Astrocyte (in vitro differentiated cells and primary cell): ENCODE measurements at places on chromosomes 1 and 21.

DNA sequence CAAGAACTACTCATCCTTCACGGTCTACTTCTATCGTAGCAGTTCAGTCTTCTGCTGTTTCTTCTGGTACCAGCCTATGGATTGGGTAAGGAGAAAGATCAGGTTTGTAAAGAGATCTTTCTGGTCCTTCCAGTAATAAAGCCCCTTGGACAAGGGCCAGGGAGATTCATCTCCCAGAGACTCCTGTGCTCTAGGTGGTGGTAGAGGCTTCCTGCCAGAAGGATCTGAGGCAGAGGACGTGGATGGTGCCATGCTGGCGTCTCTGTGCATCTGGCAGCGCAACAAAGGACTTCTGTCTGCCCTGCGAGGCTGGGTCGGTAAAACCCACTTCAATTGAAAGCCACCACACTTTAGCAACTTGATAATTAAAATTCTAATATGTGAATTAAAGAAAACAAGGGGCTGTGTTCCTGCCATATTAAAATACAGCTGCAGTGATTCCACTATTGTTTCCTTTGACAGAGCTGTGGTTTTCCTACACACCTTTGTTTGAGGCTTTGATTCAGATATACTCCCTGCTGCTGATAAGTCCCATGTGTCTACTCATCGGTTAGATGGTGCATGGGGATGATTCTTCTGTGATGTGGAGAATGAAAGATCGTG, 73.6 kb downstream of the ROR1 start:
- no peak for DNase-seq

DNA sequence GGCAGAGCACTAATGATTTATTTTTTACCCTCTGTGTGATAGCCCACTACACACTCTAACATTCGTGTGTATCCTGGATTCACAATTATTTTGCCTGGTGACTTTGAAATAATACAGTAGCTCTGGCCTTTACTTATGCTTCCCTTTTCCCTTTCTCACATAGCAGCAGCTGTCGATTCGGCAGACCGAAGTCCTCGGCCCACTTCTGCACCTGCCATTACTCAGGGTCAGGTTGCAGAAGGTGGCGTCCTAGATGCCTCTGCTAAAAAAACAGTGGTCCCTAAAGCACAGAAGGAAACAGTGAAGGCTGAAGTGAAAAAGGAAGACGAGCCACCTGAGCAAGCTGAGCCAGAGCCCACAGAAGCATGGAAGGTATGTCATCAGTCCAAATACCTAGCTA, 70.8 kb downstream of the TMEM200B start:
- no peak for DNase-seq

GRCh38 chr1:243474136-243474881, 218.5 kb downstream of the SDCCAG8 start:
- no peak for DNase-seq

- no peak for DNase-seq
These were observed 218.7 kb downstream of the TM2D1 start for GRCh38 chr1:61506236-61506635.

DNA sequence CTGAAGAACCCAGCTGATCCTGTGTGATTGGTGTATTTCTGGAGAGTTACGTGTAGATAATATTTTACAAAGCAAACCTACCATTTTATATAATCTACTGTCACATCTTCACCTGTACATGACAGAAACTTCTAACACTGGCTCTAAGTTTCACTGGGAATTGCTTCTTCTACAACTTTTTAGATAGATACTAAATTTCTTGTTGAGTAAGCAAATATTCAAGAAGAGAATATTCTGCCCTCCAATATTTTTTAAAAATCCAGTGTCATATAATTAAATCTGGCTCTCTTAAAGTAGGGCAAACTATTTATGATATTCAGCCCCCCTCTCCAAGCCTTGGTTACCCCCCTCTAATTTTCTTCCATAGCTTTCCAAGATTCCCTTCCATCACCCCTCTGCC, 50.1 kb downstream of the MROH9 start:
- no peak for DNase-seq

DNA sequence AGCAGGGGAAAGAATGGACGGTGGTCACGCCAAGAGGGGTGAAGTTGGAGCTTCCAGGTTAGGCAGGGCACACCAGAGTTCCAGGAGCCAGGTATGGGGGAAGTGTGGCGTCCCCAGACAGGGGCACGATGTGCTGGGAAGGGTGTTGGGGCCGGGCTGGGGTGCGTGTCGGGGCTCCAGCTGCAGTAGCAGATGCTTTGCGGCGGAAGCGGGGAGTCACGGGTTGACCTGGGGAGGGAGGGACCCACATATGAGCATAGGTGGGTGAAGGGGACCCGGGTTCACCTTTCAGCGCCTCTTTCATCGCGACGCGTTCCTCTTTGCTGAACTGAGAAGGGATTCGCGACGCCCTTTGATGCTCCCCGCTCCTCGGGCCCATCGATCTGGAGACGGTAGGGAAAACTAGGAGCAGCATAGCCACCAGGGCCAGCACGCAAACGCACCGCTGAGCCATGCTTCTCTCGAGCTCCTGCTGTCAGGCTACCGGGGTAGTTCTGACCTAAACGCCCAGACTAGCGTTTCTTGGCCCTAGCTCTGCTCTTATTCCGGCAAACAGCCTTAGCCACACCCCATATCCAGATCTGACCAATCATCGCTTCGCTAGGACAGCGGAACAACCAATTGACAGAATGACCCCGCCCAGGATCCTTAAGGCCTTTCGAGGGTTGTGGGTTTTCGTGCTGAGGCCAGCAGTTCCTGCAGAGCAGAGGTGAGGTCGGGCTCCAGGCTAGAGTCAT, at the start of gene PM20D1:
PM20D1 (minus strand) TSS at position 514 of the 737 bp plus-strand sequence; CDS start at position 454, 60 bp downstream.
- DNase-seq = peak; percentile 58

GRCh38 chr1:9881838-9882249, 28.2 kb downstream of the CTNNBIP1 start:
- DNase-seq = peak; percentile 64

DNA sequence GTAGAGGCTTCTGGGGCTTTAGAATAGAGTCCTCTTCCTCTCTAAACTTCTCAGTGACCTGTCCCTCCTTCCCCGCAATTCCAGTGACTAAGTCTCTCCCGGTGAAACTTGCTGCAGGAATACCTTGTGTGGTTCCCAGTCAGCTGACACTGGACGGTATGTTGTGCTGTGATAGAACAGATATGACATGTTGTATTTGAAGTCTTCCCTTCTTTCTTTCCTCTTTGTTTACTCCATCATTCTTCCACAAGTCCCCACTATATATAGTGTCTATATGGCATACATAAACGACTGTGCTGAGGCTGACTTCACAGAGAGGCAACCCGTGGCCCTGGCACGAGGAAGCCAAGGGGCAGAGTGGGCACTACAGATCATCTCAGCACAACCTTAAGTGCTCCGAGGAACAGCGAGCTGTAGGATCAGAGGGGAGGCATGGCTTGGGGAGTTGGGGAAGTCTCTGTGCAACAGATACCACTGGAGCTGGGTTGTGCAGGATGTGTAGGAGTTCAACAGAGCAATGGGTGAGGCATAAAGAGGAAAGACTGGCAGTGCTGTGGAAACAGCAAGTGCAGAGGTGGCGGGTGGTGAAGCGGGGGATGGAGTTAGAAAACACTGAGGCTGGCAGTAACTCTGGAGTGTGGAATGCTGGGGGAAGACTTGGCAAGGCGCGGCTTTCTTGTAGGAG, 237.8 kb downstream of the TRABD2B start:
- DNase-seq = no peak
